ENCODE measurements at places on chromosomes 2 and 18.

DNA sequence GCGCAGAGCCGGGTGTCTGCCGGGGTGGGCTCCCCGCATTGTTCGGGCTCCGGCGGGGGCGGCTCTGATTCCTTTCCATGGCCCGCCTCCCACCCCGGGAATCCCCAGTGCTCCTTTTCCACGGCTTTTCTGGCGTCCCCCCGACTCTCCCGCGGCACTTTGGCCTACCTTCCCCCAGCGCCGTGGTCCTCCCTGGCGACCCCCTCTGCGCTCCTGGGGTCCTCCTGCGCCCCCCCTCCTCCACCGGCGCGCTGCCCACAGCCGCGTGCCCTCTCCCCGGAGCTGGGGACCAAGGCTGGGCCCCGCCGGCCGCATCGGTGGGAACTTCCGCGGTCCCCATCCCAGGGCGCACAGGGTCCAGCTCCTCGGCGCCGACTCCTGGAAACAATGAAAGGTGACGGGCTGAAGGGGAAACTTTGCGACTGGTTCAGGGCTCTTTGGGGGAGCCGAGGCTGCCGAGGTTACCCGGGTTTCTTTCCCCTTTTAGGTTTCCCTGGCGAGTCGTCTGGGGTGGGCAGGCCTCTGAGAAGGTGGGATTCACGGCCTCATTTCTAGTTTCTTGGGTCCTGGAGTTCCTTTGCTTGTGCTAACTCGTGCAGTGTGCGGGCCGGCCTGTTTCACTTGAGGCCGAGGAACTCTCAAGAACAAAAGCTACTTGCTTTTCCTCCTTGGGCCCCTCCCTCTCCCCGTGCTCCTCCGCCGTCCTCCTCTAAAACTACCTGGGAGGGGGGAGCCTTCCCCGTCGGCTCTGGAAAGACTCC is 2.2 kb downstream of the TGIF1 start:
- DNase-seq = no peak

DNA sequence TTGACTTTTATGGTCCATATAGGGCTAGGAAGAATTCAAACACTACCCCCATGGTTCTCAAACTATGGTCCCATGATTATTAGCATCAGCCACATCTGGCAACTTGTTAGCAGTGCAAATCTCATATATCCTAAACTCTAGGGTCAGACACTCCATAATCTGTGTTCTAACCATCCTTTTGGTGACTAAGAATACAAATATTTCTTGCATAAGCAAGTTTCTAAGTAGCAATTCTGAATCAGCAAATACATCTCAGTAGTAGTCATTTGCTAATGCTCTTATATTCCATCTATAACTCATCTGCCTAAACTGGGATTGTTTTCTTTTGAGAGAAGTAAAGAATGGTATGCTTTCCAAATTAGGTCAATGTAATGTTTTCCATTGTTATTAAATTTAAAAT is 447.3 kb downstream of the TMX3 start:
- DNase-seq = no peak

DNA sequence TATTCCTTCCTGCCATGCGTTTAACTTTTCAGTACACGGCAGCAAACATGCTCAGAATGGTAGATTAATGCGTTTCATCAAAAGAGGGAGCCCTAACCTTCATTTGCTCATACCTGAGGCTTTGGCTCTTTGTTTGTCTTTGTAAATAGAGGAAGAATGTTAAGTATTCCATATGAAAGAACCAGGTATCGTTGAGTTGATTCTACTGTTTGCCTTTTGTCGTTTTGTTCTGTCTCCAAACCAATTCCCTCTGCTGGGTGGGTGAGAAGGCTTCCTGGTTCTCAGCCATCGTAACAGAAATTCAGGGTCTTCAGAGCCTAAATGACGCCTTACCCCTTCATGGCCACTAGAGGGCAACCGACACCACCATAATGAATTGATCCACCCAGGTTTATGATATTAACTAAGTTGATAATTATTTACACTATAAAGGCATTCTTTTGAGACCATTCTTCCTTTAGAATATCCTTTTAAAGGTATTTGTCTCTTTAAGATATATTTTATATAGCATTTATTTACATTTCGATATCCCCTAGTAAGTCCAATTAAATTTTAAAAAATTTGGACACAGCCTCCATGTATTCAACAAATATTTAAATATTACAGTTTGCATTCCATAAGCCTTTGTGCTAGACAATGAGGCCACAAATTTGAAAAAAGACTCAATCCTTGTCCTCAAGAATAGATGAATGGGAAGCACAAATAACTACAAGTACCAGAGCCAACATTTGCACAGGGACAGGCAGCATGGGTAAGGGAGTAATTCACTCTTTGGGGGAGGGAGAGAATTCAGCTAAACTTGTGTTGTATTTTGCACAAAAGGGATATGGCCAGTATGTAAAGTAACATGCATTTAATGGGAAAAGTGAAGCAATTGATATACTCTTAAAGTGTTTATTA is 48.1 kb downstream of the TIMM21 start:
- peak; percentile 90 for DNase-seq

GRCh38 chr2:34738691-34739090 is 1139.6 kb upstream of the FAM98A start:
- peak; percentile 29 for DNase-seq

DNA sequence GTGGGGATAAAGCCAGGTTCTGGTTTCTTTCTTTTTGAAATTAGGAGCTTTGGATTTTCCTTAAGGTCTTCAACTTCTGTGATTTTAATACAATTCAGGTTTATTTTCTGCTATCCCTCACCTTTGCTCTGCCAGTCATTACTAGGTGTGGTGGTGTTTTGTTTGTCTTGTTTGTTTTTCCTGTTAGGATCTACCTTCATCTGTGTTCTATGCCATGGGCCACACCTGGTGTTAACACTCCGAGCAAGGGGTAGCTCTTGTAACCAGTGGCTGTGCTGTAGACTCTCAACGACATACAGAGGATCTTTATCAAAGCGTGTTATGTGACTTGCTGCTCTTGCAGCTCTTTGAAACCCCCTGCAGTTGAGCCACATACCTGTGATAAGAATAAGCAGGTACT is 38.6 kb downstream of the MGAT5 start:
- DNase-seq = no peak

DNA sequence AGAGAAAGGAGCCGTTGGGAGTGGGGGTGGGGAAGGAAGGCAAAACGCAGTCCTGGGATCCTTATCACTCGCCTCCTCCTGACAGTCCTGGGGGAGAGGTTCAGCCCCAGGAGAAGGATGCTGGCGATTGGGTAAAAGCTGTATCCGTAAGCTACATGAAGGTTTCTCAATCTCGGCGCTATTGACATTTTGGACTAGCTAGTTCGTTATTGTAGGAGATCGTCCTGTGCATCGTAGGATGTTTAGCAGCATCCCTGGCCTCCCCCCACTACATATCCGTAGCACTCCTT is 511 bp upstream of the TP53I3 start:
- no peak for DNase-seq

Measured in iPS-NIHi11 (cell line).